NCI-H1105 (cell line): ENCODE measurements at places on chromosomes 12 and 14.

DNA sequence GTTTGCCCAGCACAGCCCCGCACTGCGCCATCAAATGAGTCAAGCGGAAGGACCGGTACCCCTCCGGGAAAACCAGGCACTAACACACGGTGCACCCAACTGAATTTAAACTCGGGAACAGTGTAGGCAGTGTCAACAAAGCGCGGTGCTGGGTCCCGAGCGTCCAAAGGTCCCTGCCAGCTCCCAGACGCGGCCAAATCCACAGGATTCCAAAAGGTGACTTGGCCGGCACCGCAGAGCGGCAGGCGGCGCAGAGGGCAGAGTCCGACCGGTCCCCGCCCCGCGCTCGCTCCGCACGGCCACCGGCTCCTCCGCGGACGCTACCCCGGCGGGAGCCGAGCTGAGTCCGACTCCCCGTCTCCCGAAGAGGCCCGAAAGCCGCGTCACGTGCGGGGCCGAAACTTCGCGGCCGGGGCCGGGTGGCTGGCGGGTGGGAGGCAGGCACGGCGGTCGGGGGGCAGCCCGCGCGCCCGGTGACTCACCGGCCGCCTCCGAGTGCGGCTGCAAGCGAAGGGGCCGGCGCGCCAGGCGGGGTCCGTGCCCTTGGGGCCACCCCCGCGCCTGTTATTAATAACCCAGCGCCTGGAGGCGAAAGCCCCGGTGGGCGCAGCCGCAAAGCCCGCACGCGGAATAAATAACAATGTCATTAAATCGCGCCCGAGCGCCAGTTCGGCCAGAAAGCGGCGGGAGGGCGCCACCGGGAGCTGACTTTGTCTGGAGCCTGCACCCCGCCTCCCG, 863 bp downstream of the DENND5B start:
- DNase-seq: peak; percentile 42

DNA sequence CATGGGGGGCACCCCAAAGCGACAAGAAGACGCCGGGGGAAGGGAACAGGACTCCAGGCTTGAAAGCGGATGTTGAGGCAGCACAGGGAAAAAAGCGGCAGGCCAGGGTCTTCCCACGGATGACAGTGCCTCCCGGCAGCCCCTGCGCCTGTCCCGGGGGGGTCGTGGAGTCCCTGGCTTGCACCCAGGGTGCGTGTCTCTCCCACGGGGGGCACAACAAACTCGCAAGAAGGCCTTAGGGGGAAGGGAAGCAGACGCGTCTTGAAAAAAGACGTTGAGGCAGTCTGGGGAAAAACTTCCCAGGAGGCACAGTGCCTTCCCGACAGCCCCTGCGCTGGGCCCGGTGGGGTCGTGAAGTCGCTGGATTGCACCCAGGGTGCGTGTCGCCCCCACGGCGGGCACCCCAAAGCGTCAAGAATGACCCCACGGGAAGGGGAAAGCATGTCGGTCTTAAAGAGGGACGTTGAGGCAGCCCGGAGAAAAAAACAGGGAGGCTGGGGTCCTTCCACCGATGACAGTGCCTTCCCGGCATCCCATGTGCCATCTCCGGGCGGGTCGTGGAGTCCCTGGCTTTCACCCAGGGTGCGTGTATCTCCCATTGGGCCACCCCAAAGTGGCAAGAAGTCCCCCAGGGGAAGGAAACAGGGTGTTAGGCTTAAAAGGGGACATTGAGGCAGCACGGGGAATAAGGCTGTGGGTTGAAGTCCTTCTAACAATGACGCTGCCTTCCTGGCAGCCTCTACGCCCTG, 159.9 kb upstream of the ALG10B start:
- DNase-seq: no peak

GRCh38 chr14:64987438-64987767, 708 bp downstream of the FNTB start:
- DNase-seq: no peak

- no peak for DNase-seq
Observed at GRCh38 chr14:91872517-91873470, 5.5 kb upstream of the TC2N start.

GRCh38 chr12:100138048-100138802, 4.4 kb downstream of the BLTP3B start:
- no peak for DNase-seq
